ENCODE measurements at places on chromosomes 1 and 21.
A peak's percentile ranks its signal among the peaks of the same experiment; 100 is the strongest.

DNA sequence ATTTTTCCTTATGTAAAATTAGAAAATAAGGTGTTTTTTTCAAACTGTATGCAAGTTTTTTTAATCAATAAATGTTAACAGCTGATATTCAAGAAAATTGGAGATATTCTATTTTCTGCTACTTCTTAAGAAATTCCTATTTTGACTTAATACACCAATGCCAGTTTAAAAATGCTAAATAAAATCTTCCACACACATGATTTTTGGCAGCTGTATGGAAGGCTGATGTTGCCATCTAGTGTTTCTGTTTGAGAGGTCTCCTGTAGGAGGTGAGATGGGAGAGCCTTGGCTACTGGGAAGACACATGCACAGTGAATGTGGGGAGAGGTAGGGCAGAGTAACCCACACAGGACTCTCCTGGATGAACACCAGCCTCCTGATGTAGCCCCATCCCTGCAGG lies 29.2 kb upstream of the OR2B11 start:
- peak; percentile 65 for DNase-seq

- DNase-seq = no peak
These were observed 10.5 kb downstream of the SERINC2 start for GRCh38 chr1:31423418-31423947.

- no peak for DNase-seq
These were observed 118.8 kb downstream of the AJAP1 start for GRCh38 chr1:4773226-4773625.

DNA sequence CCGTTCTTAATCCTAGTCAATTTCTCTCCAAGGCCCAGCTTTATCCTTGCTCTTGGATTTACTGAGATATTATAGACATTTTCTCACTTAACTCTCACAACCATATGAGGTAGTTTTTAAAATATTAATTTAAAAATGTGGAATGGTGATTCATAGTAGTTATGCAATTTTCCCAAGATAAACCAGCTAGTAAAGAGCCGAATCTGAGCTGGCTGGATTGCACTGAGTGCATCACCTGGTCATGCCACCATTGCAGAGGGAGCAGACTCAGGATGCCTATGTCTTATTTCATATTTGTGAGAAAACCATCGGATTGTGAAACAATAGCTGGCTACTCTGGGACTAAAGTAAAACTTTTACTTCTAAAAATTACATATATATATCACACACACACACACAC lies 494.0 kb downstream of the KCNT2 start:
- DNase-seq = no peak

DNA sequence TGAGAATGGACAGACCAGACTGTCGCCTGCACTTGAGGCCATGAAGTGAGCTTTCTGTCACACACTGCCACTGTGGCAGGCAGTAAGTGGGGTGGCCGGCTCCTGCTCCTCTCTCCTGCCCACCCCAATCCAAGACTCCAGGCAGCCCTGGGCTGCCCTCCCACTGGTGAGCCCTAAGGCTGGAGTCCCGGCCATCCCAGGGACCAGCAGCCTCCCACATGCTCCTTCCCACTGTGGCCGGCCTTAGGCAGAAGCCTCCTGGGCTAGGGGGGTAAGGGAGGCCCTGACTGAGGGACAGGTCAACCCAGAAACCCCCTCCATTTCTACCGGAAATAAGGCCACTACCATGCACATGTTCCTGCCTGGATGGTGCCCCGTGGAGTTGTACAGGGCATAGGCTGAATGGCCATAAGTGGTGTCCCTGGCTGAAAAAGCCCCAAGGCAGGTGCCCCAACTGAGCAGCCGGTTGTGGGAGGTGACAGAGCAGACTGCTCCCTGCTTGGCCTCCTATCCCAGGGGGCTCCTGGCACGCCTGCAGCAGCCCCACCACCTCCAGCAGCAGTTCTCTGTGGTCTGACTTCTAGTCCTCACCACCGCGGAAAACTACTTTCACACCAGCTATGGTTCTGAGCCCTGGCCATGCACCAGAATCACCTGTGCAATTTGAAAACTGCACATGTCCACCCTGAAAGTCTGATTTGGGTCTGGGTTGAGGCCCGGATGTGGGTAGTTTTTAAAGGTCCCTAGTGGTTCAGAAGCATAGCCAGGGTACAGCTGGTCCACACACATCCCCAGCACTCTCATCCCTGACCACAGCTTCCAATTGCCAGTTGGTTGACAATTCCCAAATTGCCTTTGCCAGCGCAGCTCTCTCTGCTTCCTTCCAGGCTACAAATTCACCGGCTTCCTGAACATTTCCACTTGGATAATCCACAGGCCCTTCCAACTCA lies 1.6 kb upstream of the ARTN start:
- peak; percentile 29 for DNase-seq

DNA sequence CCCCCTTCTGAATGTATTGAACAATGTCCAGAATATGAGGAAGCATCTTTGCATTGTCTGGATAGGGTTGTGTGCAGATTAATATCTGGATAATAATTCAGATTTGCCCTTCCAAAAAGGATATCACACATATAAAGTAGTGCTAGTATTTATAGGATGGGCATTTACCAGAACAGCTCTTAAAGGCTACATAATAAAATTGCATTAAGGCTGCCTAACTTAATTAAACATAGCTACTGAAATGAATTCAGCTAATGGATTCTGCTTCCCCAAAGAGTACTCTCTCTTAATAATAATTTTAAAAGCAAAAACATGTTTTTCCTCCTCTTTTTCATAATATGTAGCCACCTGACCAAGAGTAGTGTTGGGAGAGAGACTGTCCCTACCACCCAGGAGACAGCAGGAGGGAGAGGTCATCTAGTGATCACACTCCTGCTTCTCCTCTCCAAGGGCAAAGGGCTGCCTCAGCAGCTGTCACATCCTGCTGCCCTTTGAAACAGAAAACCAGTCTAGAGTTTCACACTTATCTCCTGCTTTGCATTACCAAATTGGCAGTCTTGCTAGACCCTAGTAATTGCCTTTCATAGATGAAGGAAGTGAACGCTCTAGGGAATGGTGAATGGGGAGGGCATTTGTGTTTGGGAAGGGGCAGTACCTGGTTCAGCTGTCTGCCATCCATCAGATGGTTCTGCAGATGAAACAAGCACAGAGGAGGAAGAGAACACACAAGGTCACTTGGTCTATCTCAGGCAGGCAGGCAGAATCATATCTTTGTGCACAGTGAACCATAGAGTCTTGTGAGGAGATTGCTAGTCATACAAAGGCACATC lies 29.3 kb upstream of the DDAH1 start:
- DNase-seq = no peak

- DNase-seq = no peak
These were observed 60.3 kb upstream of the JUN start for GRCh38 chr1:58844176-58844575.

DNA sequence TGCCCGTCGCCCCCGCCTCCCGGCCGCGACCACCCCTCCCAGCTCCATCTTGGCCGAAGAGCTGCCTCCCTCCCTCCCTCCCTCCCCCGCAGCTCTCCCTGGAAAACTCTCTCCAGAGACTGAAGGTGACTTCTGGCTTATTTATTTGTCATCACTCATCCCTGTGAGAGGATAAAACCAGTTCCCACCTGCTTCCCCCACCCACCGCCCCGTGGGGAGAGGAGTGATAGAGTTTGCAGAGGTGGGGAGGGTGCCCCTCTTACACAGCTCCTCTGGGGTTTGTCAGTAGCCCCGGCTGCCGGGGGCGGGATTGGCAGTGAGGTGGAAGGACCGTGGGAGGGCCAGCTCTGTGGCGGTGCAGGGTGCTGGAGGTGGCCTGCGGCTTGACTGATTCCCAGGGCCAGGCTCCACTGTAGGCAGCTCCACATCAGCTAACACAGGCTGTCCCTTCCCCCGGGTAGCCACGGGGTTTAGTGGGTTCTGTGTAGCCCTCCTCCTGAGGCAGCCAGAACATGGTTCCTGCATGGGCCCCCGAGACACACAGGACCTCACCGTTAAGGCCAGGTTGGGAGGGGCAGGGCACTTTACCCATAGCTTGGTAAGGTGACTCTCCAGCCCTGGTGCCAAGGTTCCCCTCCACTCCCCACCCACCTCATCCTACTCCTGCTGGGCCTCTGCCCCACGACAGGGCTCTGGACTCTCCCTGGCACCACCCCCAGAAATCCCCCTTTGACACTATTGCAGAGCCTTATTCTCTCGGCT lies 62.2 kb downstream of the ELK4 start:
- DNase-seq = no peak

- DNase-seq = no peak
These were observed 124.8 kb downstream of the AK5 start for GRCh38 chr1:77406661-77407060.

DNA sequence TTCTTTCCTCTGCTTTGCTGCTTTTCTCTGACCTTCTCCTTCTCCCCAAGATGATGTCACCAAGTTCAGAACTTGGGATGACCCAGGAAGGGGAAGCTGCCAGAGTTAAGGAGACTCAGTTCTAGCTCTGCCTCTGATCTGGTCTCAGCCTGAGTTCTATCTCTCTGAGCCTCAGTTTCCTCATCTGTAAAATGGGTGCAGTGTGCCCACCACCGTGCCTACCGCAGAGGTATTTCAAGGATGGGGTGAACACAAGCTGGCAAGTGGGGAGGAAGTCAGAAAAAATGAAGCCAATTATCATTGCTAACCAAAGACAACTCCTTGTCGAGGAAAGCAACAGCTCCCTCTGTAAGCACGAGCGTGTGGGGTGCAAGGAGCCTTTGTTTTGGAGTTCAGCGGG lies 249.7 kb downstream of the KAZN start:
- DNase-seq = no peak

DNA sequence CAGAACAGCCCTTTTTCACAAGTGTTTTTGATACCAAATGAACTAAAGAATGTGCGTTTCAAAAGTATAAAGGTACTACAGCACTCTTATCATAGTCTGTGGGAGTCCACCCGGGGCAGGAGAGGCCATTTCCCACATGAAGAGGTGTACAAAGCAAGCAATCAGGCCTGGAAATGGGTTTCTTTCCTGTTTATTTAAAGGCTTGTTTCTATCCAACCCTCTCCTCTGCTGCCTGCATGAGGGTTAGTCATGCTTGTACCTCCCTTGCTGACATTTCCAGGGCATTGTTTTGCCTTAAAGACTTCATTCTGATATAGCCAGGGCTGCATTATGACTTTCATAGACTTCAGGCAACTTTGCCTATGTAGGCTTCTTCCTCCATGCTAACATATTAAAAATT lies 11.6 kb downstream of the SELP start:
- no peak for DNase-seq

- DNase-seq = no peak
These were observed 83.8 kb downstream of the PLXNA2 start for GRCh38 chr1:208160259-208160819.

- no peak for DNase-seq
These were observed 143.3 kb upstream of the JUN start for GRCh38 chr1:58927041-58927721.

GRCh38 chr21:36188081-36188681 lies 31.6 kb downstream of the DOP1B start:
- no peak for DNase-seq

DNA sequence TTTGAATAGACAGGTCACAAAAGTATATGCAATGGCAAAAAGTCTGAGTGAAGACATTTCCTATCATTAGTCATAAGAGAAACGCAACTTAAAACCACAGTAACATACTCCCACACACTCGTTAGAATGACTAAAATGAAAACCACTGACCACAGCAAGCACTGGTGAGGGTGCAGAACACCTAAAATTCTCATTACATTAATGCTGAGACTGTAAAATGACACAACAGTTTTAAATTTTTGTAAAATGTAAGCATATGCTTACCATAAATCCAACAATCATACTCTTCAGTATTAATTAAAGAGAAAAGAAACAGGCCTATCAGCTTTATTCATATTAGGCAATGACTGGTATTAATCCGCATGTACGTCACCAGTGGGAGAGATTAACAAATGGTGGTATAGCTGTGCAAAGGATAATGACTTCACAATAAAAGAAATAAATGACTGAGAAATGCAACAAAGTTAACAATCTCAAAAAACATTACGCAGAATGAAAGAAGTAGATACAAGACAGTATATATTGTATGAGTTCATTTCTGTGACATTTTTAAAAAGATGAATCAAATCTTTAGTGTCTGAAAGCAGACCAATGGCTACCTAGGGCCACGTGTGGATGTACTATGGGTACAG lies 253.5 kb downstream of the AKT3 start:
- peak; percentile 78 for DNase-seq

GRCh38 chr21:36209626-36210171 lies 53.1 kb downstream of the DOP1B start:
- DNase-seq = no peak

DNA sequence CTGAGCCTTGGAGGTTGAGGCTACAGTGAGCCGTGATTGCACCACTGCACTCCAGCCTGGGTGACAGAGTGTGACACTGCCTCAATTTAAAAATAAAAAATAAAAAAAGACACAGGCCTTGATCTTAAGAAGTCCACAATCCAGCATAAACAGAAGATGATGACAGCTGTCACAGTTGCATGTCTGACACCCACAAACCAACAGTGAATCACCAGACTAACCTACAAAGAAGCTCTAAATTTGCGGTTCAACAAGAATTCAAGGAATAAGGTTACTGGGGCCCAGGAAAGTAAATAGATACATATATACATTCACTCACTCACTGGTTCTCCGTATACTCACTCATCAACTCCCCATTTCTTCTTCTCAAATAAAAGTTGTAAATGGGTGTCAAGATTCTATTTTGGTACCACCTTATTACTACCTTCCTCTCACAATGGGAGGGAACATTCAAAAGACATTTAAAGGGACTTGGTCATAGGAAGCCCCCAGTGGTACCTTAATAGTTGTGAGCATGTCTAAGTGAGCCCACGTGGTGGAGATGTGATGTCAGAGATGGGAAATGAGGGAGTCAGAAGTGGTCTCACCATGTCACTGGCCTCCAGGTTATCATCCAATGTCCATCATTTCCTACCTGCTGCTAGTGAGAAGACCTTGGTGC lies 66.9 kb upstream of the PRDX6 start:
- DNase-seq = peak; percentile 75

- no peak for DNase-seq
These were observed 4.6 kb upstream of the KRTAP10-4 start for GRCh38 chr21:44568667-44569556.

GRCh38 chr21:45292399-45293219 lies 4.9 kb upstream of the POFUT2 start:
- no peak for DNase-seq

DNA sequence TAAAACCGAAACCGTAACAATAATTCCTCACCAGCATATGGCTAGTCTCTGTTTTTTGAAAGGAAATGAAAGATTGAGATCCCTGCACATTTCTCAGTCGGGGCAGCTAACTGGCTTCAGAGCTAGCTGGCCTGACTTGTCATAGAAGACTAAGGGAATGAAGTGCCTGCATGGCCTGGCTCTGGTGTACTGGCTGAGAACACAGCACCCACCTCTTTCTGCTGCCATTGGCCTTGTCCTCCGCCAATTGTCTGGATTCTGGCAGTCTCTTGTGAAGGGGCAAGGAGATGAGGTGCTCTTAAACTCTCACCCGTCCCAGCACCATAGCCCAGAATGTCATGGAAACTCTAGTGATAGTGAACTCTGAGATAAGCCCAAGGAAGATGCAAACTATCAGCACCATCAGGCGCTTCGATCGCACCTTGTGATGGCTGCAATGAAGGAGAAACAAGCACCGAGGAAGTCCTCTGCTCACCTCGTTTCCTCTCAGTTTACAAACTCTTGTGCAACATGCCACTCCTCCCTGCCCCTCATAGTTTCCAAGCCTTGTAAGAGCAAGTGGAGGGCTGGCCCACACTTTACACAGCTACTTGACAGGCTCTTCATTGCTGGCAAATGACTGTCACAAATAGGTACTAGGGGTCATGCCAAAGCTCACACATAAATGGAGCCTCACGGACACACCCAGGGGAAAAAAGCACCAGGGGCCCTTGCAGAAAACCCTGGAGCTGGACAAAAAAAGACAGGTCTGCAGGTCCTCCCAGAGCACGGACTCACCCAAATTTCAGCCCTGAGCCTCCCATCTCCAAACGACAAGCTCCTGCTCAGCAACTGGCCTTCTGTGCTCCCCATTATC lies 16.4 kb downstream of the INPP5B start:
- peak; percentile 69 for DNase-seq

Data from natural killer cell treated with Interleukin-12 subunit alpha and Interleukin-12 subunit beta and Interleukin-15 and Interleukin-18, amount 100 ng/mL, for 72 hours (primary cell).